ENCODE measurements at places on chromosomes 6 and 20.
A peak's percentile ranks its signal among the peaks of the same experiment; 100 is the strongest.

DNA sequence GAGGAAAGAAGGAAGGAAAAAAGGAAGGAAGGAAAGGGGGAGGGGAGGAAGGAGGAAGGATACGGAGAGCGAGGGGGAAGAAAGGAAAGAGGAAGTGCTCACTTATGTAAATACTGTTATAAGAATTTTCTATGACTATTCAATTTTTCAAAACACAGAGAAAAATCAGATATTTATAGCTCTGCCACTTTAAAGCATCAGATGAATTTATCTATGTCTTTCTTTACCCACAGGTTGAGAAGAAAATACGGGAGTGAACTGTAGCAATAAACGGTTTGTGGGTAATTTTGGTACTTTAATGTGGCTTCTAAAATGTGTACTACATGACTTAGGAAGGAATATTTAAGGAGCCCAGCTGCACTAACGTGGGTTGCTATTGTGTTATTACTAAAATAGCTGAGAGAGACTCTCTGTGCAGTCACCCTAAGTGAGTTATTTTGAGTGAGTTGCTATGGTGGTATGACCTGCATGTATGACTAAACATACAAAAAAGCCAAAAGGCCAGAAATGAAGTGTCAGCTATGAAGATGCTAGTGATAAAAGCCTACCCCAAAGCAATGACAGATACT lies 225.5 kb downstream of the SOD2 start:
- no peak for DNase-seq

GRCh38 chr6:45808042-45808645 lies 207.5 kb downstream of the CLIC5 start:
- no peak for DNase-seq

- no peak for DNase-seq
Observed at GRCh38 chr6:31122791-31123706, 2.8 kb upstream of the CDSN start.

DNA sequence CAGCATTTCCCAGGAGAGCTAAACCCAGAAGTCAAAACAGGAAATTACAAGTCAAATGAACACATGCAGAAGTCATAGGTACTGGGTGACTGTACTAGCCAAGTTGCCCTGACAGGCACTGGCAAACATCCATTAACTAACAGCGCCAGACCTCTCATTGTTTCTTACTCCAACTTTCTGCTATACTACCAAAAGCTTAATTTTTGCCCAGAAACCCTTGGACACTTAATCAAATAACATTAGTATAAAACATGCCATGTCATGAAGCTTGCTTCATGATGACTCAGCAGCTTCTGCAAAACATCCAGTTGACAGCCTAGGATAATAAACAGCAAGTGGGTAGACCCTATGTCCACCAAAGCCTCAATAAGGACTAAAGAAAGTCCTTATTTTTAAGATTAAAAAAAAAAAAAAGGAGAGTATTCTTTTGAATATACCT lies 3.5 kb downstream of the NUP153 start:
- peak; percentile 22 for DNase-seq

DNA sequence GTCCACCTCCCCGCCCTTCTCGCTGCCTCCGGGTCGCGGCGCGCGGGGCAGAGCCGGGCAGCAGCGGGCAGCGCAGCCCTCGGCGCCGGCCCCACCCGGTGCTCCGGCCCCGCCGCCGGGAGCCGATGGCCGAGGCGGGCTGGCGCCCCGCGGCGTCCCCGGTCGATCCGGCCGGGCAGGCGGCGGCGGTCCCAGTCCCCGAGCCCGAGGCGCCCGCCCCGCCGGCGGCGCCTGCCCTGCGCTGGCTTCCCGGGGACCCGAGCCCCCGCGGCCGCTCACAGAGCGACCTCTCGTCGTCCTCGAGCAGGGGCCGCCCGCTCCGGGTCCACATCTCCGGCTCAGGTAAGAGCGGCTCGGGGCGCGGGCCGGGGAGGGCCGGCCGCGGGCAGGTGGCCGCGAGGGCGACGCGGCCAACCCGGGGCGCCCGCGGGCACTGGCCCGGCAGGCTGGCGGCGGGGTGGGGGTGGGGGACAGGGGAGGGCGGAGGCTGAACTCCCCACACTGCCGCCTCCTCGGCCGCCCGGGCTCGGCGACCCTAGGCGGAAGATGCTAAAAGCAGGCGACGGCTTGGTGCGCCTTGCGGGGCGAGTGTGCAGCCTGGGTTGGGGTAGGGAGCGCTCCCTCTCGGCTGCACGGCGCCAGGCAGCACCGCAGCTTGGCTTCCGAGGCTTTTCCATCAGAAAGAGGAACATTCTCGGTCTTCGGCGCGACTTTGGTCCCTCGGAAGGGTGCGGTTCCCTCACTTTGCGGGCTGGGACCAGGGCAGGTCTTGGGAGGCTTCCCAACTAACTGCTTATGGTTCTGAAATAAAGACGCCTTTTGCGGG lies 25.6 kb upstream of the FUCA2 start:
- peak; percentile 61 for DNase-seq

DNA sequence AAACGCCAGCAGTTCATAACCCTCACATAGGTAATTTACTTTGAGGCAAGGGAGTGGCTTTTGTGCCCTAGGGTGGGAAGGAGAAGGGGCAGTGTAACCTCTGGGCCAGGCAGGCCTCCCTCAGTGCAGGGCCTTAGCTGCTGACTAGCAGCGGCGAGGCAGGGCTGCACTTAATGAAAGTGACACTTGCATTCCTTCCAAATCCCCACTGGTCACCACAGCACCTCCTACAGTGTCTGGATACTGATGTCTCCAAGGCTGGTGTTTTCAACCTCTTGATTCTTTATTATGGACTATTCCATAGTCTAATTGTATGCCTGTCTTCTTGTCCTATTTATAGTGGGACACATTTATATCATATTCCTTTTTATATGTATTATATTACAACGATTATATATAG lies 152.7 kb downstream of the LY86 start:
- no peak for DNase-seq

- no peak for DNase-seq
Observed at GRCh38 chr20:48143435-48144081, 358.3 kb upstream of the SULF2 start.

DNA sequence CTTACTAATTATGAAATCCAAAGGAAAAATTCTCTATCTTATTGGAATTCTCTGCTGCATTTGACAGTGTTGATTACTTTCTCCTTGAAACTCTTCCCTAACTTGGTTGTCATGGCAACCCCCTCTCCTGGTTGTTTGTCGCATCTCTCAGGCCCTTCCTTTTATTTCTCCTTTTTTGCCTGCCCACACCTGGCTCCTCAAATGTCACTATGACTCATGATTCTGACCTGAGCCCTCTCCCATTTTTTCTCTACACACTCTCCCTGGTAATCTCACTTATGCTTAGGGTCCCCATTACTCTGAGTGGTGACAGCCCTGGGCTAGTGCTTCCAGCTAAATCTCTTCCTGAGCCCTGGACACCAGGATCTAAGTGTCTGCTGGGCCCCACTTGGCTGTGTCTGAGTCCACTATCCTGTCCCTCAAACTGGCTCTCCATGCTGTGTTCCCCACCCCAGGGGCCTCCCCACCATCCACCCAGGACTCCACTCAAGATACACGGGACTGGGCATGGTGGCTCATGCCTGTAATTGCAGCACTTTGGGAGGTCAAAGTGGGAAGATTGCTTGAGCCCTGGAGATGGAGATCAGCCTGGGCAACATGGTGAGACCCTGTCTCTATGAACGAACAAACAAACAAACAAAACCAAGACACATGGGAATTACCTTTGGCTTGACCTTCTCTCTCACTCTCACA lies 16.5 kb upstream of the NNAT start:
- no peak for DNase-seq

- DNase-seq = no peak
Observed at GRCh38 chr20:51445591-51445990, 96.9 kb downstream of the NFATC2 start.

- peak; percentile 66 for DNase-seq
Observed at GRCh38 chr6:38640216-38640909, 634 bp upstream of the BTBD9 start.

- DNase-seq = no peak
Observed at GRCh38 chr6:153539602-153540001, 408.5 kb upstream of the RGS17 start.

GRCh38 chr20:56589633-56590032 lies 39.5 kb upstream of the TFAP2C start:
- no peak for DNase-seq

DNA sequence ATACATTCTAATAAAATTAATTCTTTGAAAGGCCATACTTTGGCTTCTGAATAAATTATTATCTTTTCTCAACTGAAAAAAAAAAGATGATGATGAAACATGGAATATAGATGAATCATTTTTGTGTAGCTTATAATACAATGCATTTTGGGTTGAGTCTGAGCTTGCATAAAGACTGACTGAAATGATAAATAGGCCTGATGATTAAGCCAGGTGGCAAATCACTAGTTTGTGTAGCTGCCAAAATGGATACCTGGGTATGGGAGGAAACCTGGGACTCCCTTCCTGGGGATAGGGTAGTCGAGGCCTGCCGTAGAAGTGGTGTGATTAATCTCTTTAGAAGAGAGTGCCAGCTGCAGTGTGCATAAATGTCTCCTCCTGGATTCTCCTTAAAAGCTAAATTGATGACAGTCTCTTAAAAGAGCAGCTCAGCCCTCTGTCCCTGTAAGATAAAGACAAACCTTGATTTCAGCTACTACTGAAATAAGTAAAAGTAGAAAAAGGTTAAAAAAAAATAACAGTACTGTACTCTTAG lies 275.1 kb downstream of the GRIK2 start:
- no peak for DNase-seq

GRCh38 chr6:43782764-43783513 lies 12.9 kb downstream of the VEGFA start:
- no peak for DNase-seq

- no peak for DNase-seq
Observed at GRCh38 chr6:38149531-38149930, 330.0 kb downstream of the ZFAND3 start.

- DNase-seq = no peak
Observed at GRCh38 chr6:291204-291696, 1.0 kb upstream of the DUSP22 start.

GRCh38 chr20:17466641-17467040 lies 64.5 kb downstream of the BFSP1 start:
- DNase-seq = no peak

DNA sequence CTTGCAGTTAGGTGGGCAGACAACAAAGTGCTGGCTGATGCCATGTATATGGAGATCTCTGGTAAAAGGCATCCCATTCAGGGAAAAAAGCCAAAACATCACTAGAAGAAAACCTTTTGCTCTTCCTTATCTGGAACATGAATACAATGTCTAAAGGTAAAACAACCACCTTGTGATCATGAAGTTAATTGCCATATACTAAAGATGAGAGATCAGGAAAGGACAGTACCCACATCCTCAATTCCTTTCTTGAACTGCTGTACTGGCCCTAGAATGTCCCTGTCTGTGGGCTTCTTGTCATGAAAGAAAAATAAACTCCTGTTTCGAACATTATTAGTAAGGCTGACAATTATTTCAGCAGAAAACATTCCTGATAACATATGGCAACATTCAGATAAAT lies 19.3 kb downstream of the DEK start:
- no peak for DNase-seq

- no peak for DNase-seq
Observed at GRCh38 chr6:112925702-112926101, 578.6 kb downstream of the RFPL4B start.

GRCh38 chr6:109252261-109253041 lies 129.8 kb downstream of the CD164 start:
- DNase-seq = no peak

- DNase-seq = peak; percentile 43
Observed at GRCh38 chr6:35146453-35146852, 5.3 kb upstream of the TCP11 start.

DNA sequence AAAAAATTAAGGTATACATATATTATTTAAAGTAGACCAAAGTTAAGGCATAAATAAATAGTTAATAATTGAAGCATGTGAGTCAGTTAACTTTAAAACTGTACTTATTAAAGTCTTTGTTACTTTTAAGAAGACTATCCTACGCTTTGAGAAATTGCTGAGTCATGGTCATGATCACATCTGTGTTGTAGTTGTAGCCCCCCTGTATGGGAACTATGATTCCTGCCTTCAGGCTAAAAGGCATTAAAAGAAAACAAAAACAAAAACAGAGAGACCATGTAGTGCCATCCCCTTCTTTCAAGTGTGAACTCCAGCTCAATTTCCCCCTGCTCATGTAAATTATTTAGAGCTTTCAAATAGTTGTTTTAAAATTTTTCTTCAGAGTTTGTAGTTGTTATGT lies 123.4 kb downstream of the FLRT3 start:
- DNase-seq = no peak

- DNase-seq = no peak
Observed at GRCh38 chr6:16196984-16197546, 41.3 kb upstream of the GMPR start.

DNA sequence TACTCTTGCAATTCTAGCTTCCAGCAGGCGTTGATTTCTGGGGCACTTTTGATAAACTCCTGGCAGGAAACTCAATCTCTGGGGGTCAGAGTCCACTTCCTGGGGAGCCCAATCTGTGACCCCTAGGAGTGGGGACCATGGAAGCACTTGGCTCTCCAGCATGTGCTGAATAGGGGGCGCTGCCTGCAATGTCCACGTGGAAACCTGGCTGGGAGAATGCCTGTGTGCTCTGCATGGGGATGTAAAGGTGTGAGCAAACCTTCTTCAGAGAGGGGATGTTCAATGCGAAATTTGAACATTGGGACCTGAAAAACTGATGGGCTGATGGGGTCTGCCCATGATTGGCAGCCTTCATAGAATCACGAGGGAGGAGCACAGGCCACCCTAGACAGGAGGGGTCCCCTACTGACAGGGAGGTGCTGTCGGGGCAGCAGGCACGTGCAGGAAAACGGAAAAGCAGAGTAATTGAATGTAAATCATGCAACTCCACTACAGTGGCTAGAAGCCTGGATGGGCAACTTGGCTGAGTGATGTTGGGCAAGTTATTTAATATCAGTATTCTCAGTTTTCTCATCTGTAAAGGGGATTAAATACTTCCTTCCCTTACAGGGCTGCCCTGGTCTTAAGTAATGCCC lies 47.8 kb downstream of the CEP43 start:
- no peak for DNase-seq

GRCh38 chr6:112956696-112957535 lies 609.8 kb downstream of the RFPL4B start:
- no peak for DNase-seq

GRCh38 chr6:47729457-47729856 lies 31.1 kb downstream of the ADGRF4 start:
- no peak for DNase-seq

DNA sequence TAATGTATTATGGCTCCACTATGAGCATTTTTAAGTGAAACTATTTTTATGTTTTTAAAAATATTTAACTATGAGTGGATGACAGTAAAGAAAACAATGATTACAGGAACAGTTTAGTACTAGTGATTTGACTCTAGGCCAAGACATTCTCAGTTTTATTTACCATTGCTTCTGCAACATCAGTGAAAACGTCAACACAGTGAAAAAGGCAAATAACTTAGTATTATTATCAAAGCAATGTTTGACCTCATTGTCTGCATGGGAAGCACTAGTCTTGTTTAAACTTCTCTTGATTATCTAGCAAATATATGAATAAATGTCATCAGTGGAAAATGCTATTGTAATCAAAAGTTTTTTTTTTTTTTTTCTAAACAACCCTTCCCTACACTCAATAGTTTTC lies 165.0 kb downstream of the HTR1B start:
- DNase-seq = no peak

All from ACHN (cell line).